ENCODE measurements at places on chromosomes 3 and 15.

DNA sequence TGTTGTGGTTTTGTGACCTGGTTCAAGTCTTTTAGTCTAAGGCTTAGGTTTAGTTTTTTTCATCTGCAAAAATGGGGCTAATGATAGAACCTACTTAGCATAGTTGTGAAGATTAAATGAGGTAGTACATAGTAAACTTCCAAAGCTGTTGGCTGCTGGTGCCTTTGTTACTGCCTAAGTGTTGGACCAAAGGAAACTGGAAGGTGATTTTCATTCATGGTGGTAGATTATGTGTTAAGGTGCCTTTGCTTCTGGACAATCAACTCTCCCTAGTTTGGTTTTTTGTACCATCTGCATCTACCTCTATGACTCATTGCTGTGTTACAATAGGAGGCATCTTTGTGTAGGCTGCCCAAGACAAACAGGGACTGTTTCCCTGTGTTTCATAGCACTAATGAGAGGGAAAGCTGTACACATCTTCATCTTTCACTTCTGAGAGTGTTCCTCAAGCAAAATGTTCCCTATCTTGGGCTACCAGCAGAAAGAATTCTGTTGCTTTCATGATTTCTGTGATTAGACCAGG, 3.2 kb downstream of the MAP2K1 start:
- no peak for DNase-seq

- DNase-seq: no peak
Observed at GRCh38 chr15:77550301-77551251, 82.1 kb downstream of the LINGO1 start.

- DNase-seq: no peak
Observed at GRCh38 chr3:48208076-48208475, 15.2 kb upstream of the CAMP start.

DNA sequence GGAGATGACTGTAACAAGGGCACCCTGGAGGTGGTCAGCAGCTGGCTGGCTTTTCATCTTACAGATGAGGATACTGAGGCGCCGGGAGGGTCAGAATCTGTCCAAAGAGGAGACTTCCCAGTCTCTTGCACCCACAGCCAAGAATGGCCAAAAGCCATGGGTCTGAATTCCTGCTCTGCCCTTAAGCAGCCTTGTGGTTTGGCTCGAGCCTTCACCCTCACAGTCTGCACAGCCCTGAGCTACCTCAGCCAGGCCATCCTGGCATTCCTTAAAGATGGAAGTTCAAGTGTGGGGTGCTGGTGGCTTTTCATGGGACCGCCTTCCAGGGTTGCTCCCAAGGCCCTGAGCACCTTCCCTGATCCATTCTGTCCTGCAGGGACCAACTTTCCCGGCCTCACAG, 59.2 kb downstream of the CACNA2D2 start:
- DNase-seq: no peak

DNA sequence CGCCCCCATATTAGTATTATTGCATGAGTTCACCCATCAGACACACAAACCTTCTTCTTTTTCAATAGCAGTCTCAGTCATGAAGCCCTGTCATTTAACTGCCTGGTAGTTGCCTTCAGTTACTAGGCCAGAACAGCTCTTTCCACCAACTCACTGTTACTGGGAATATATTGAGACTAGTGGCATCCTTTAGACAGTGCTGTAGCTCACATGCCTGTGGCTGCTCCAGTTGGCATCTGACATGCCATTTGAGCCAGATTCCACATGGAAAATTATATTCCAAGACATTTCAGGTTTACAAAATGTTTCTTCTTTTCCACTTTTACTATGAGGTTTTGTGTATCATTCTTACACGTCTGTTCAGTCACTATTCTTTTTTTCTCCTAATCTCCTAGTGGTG, 146.1 kb downstream of the GHSR start:
- no peak for DNase-seq

DNA sequence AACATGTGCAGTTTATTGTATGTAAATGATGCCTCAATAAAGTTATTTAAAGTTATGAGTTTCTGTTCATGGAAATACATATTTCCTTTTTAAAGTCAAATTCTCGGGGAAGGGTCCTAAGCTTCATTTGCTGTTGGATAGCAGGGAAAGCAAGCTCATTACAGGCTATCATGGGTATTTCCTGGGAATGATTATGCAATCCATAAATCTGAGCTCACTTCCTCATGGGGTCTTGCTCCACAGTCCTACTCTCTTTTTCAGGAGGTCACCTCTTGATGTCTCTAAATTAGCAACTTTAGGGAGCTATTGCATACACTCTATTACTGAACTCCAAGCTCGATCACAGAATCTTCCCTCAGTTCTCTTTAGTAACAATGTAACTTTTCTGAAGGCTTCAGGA, 69.9 kb upstream of the TP63 start:
- no peak for DNase-seq

DNA sequence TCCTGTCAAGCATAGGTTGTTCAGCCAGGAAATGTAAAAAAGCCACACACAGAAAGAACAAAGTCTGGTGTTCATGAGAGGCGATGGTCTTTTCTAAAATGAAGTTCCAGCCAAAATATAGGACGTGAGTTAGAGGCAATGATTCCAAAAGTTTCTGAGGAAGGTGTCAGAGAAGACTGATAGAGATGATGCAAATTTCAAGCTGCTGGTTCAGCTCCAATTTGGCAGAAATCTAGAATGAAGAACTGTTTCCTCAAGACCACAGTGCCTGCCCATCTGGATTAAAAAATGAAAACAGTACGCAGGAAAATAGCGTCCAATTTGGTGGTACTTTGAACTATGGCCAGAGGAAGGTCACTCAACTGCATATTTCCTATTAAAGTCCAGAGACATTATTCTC, 672.9 kb downstream of the SQOR start:
- DNase-seq: no peak

DNA sequence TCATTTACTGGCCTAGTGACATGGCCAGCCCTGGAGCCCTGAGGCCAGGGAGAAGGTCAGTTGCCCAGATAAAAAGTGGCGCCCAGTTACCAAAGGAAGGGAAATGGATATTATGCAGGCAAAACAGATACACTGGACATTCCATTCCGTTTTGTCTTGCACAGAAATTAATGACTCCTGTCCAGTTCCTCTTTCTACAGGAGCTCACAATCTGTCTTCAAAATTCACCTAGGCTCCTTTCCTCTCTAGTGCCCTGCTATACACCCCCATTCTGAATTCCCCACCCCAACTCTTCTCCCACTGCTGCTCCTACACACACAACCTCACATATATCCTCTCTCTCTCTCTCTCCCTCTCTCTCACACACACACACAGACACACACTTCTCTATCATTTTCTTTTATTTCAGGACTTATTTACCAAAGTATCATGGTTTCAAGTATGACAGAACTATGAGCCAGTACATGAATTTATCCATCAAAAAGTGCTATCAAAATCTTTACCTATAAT, 229.0 kb downstream of the MAGI1 start:
- DNase-seq: no peak

DNA sequence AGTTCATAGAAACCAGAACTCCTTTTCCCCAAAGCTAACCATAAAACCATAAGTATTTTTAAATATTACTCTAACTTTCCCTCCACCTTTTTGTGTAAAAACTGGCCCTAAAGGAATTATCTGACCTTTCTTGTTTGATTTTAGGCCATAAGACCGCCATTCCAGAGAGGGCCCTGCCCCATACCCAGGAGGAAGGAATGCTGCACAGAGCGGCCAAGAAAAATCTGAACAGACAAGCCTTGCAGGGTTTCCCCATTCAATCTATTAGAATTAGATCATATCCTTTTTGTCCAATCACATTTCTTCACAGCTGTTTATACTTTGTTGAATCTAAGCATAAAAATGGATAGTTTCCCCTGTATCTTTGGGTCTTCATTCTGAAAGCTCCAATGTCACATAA, 97.1 kb downstream of the B3GALNT1 start:
- no peak for DNase-seq

GRCh38 chr3:128734523-128735189, 8.7 kb downstream of the RAB7A start:
- DNase-seq: no peak

GRCh38 chr15:98801234-98801561, 152.9 kb downstream of the IGF1R start:
- peak; percentile 59 for DNase-seq

- no peak for DNase-seq
Observed at GRCh38 chr3:152056481-152056880, 183.0 kb downstream of the SUCNR1 start.

DNA sequence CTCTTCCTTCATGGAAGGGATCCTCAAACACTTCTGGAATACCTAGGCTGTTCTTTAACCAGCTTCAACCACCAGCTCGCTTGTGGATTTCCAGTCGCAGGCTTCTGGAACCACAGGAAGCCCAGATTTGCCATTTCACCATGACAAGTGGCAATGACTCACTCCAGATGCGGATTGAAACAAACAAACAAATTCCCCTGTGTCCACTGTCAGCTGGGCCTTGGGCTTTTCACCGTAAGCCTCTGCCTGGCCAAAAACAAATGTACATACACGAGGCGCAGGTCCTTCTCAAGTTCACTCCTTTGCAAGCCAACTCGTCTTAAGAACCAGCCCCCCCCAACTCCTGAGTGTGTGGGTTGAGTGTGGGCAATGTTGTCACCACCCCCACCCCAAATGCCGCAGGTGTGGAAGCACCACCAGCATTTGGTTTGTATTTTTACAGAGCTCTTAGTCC, 8.8 kb downstream of the BCL6 start:
- no peak for DNase-seq

DNA sequence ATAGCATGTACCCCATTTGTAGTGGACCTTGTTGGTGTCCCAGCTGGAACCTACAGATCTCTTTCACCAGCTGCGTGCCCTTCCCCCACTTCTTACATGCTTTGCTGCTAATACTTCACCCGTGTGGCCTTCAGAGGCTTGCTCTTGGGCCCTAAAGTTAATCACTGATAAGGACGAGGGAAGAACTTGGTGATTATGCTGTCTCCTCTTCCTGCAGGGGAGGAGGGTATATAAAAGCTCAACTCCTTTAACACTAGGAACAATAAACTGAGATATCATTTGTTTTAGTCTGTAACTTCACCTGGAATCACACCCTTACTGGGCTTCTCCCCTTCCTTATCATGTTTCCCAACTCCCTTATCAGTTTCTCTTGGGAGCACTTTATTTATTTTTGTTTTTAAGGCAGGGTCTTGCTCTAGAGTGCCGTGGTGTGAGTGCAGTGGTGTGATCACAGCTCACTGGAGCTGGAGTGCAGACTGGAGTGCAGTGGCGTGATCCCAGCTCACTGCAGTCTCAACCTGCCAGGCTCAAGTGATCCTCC, 43.2 kb upstream of the PIK3R4 start:
- DNase-seq: no peak

DNA sequence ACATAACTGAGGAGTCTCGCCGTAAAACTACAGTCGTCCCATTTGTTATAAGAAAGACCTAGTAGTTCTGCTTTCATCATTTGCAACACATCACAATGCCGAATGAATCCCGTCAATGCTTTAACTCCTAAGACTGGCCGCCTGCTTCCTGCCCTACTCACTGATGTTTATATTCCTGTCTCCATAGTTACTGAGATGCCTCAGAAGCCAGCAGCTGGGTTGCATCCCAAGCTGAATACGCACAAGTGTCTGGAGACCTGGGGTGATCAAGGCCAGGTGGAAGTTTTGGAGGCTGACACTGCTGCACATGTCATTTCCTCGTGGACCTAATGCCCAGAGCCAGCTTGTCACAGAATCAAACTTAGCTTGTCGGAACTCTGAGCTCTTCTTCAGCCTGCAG, 95.2 kb upstream of the UBE2E1 start:
- DNase-seq: no peak

- no peak for DNase-seq
Observed at GRCh38 chr15:92884436-92885223, 15.5 kb upstream of the CHD2 start.

DNA sequence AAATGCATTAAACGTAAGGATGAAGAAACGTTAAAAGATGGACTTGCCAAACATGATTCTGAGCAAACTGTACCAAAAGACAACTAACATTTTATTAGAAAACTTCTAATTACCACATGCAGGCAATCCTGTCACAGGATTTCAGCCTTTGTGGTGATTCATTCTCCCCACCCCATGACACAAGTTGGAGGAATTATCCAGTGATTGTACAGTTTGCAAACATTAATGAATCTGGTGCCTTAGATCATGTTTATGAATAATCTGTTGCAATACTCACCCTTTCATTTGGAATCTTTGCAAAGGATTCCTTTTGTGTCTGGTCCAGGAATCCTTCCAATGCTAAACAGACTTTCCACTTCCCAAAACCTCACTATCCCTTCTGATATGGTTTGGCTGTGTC, 23.3 kb upstream of the ERC2 start:
- no peak for DNase-seq

- no peak for DNase-seq
Observed at GRCh38 chr3:2415083-2415482, 316.4 kb downstream of the CNTN4 start.

- DNase-seq: no peak
Observed at GRCh38 chr15:40500568-40501330, 30.0 kb downstream of the CHST14 start.

All from NCI-H2081 treated with DMSO at 0.1 percent for 48 hours (cell line).